ENCODE measurements at places on chromosomes 16 and 17.

DNA sequence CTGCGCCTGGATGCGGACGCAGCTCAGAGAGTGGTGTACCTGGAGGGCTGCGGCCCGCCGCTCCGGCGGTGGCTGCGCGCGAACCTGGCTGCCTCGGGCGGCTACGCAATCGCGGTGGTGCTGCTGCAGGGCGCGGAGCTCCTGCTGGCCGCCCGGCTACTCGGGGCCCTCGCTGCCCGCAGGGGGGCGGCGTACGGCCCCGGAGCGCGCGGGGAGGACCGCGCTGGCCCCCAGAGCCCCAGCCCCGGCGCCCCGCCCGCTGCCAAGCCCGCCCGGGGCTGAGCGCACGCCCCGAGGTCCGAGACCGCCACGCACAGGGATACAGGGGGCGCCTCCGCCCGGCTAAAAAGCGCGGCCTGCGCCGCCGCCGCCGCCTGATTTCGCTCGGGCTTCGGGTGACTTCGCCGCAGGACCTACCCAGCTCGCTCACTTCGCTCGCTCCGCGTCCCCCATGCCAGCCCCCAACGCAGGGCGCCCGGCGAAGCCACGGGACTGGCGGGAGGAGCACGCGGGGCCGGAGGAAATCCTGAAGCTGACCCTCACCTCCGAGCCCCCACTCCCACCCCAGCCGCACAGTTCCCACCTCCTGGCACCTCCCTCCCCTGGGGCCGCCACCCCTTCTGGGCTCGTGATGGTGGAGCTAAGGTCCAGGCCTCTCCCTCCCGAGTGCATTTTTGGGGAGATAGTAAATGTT is 8.2 kb downstream of the PDE6G start:
- DNase-seq = no peak

- DNase-seq = no peak
These were observed 6.0 kb upstream of the GFAP start for GRCh38 chr17:44921122-44921882.

DNA sequence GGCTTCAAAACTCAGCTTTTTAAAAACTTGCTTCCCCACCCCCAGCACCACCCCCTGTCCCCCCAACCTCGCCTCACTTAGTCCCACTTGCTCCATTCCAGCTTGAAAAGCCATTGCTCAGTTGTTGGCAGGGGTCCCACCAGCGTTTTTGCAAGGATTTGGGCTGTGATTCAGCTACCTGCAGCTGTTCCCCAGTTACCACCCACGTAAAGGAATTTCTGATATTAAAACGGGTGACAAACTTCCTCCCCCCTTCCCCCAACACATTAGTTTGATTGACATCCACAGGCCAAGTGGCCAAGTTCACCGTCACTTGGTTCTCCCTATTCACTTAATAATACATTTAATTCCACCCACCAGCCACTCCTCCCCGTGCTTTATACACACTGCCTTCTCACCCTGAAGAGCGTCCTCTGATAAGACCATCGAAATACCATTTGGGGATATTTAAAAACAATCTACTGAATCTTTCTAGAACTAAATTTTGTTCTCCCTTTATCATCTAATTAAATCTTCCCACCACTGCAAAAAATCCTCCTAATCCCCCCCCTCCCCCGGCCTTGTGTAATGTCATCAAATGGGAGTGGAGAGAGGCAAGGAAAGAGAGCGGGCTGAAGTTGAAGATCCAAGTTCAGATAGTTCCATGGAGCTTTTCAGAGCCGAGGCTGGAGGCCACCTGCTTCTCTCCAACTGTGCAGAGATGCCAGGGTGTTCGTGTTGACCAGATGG is 55.1 kb downstream of the SOX9 start:
- DNase-seq = no peak

GRCh38 chr17:70539132-70539924 is 370.0 kb downstream of the KCNJ2 start:
- no peak for DNase-seq
